ENCODE measurements at places on chromosomes 11 and 22.
A peak's percentile ranks its signal among the peaks of the same experiment; 100 is the strongest.

DNA sequence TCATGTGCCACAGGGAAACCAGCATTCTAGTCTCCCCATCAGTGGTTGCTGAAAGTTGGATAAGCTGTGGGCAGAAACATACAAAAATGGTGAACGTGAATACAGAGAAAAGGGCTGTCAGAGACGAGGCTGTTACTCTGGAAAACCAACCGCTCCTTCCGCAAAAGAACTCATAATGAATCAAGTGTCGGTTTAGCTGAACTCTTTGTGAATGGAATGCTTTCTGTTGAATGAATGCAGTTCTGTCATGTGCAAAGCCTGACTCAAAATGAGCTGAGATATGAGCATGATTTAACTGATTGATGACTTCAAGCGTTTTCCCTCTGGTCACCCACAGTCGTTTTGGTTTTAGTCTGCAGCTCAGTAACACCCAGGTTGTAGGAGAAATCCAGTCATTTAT is 298.3 kb downstream of the ETS1 start:
- no peak for DNase-seq

GRCh38 chr11:45398325-45398724 is 112.2 kb upstream of the SYT13 start:
- no peak for DNase-seq

DNA sequence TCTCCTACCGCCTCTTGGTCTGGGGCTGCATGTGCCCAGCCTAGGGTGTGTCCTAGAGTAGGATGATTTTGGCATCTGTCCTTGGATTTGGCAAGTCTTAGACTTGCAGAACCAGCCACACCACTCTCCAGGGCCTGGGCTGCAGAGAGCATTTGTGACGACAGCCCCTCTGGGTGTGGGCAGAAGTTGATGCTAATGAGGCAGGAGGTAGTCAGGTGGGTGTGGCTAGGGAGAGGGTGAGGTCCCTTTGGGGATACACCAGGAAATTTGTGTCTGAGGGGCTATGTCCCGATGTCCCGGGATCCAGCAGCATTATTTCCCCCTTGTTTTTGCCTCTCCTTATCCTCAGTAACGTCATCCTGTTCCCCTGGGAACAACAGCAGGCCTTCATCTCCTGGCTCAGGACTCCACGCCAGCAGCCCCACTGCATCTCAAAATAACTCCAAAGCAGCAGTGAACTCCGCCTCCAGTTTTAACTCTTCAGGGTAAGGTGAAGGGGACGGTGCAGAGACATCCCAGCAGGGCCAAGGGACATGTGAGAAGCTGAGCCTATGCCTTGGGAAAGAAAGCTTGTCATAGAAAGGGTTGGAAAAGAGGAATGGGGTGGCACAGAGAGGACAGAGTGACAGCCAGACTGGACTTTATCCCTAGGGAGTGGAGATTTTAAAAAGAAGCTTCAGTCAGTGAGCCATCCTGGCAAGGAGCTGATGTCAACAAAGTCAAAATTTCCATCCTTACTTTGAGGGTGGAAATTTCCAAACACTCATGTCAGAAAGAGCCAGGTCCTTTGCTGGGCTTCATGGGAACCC is 8.0 kb upstream of the TLCD5 start:
- no peak for DNase-seq

- no peak for DNase-seq
These were observed 8.8 kb upstream of the CASTOR1 start for GRCh38 chr22:30297991-30298701.

GRCh38 chr11:96472085-96472484 is 82.3 kb downstream of the JRKL start:
- DNase-seq, result no peak

GRCh38 chr11:130979386-130979972 is 63.2 kb upstream of the SNX19 start:
- no peak for DNase-seq

DNA sequence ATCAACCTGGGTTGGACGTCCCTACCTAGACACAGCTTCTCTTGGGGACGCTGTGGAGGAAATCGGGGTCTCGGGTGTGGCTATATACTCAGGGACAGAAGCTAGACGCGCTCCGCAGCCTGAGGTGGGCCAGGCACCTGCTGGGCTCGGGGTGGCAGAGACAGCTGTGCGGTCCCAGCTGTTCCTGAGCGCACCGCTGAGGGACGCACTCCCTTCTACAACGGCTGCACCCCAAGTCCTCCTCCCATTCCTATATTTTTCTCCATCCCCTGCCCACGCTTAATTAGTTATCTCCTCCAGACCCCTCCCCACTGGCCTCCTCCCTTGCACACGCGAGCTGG is 188 bp upstream of the MTNR1B start:
- no peak for DNase-seq

DNA sequence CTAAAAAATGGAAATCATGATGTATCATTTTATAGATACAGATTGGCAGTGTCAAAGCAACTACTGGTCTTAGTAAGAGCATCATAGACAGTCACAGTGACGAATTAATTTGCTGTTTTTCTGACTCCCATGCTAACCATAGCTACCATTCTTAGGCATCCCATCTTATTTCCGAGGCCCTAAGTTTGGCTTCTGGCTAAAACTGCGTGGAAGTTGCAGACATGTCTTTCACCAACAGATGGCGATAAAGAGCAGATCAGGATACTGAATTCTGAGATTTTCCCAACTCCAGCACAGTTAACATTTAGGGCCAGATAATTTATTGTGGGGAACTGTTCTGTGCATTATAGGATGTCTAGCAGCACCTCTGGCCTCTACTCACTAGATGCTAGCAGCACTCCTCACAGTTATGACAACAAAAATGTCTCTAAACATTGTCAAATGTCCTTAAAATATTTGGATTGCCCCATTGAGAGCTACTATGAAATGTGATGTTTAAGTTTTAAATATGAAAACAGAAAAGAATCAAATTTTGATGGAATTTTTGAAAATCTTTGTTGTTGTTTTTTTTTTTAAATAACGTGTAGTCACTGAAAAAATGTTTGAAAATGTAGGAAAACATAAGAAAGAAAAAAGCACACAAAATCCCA is 16.3 kb downstream of the OR2AG2 start:
- no peak for DNase-seq

GRCh38 chr11:123577081-123577598 is 77.3 kb downstream of the SCN3B start:
- peak; percentile 33 for DNase-seq

- DNase-seq, result no peak
These were observed 21.0 kb upstream of the GNB1L start for GRCh38 chr22:19875531-19876313.

DNA sequence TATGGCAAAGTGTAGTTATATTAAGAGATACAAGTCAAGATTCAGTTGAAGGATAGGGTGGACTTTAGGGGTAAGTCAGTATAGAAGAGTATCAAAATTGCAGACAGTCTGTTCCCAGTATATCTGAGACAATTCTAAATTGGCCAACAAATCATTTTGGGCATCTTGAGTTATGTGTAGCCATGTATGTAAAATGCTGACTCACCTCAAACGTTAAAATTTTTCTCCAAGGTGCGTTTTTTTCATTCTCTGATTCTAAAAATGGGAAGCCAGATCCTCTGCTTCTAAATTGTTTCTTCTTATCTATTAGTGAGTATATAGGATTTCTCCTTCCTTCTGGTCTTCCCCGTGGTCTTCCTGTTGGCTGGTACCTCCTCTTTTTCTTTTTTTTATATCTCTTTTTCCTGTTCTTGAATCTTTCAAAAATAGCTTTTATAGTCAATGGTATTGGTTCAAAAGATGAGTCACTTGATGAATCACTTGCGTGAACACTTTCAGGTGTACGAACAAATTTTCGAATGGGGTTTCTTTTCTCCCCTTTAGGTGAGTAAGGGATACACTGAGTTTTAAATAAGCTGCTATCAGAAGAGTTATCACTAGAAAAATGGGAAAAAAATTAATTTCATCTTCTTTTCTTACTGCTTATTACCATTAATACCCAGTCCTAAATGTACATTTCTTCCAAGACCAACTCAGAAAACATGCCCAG is 3.2 kb downstream of the TAF1D start:
- DNase-seq, result no peak

DNA sequence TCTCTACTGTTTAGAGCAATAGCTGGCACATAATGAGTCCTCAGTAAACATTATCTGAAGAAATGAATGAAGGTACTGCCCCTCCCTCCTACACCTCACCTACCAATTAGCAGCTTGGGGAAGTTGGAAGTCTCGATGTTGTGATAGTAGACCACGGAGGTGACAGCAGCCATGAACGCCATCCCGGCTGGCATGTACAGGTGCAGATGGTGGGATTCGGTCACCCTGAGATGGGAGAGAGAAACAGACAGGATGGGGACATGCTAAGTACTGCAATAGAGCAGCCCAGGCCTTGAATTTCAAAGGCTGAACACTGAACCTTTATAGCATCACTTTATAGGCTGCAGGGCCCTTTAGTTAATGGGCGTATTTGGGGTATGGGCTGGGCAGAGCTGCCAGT is 6.6 kb downstream of the ABCC8 start:
- no peak for DNase-seq

DNA sequence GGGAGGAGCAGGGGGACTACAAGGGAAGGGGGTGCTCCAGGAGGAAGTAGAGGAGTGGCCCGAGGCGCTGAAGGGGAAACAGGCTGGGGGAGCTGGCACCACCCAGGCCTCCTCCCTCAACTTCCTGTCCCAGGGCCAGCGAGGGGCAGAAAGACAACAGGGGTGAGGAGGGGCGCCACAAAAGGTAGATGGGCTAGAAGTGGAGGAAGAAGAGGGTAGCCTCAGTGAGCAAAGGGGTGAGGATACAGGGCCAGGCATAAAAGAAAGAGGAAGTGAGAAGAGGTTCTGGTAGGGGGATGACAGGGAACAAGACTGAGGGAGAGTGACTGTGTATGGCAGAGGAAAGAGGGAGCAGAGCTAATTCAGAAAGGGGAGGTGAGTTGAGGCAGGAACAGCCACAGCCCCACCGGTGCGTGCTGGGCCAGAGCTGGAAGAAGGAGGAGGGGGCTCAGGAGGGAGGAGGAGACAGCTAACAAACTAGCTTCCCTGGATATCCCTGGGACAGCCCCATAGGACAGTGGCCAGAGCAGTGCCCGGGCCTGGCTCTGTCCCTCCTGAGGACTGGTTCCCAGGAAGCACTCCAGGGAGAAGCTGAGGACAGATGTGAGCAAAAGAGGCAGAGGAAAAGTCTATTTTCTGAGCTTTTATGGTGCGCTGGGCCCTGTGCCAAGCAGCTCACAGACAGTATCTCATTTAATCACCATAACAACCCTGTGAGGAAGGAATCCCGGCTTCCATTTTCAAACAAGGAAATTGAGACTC is 8.5 kb downstream of the DCHS1 start:
- no peak for DNase-seq

- no peak for DNase-seq
These were observed 5.9 kb downstream of the PHOX2A start for GRCh38 chr11:72238040-72238450.

DNA sequence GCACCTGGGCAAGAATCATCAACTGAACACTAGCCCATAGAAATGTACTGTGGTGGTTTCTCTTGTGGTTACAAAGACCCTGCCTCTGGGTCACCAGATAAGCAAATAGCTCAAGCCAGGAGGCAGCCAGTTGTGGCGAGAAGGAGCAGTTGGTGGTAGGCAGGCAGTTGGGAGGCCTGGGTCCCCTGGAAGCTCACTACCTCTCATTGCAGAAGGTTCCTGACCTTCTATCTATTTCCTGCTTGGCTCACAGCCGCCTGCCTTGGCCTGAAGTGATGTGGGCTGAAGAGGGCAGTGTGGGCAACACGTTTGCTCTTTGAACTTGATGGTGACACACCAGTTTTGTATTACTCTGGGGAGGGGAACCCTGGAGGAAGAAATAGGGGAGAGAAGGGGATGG is 34.7 kb downstream of the NECTIN1 start:
- no peak for DNase-seq

DNA sequence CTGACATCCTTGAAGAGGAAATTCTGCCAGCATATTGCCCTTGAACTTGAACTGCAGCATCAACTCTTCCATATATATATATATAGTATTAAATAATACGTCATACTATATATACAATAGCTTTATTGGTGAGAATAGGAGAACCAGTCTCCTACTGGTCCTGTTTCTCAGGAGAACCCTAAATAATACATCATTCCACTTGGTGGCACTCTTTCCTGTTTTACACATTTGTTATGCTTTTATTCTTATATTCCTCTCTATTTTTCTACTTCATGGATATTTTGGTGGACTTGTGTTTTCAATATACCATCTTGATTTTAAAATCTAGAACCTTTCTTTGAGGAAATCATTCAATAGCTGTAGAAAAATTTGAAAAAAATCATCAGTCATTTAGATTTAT is 193.3 kb downstream of the TRPC6 start:
- no peak for DNase-seq
